ENCODE measurements at places on chromosomes 7 and 10. TPM values are rescaled to one million over a fixed set of nuclear protein-coding genes. Genes with fewer than 3 reads are reported as not detected.
A peak's percentile ranks its signal among the peaks of the same experiment; 100 is the strongest.

The WAC gene
- polyA plus RNA-seq, result 34.3 TPM

The ATRNL1 gene
- 0.91 TPM for polyA plus RNA-seq

The OR2A12 gene
- polyA plus RNA-seq, result not detected

The TMEM273 gene
- polyA plus RNA-seq, result 4.0 TPM

The SVOPL gene
- 0.12 TPM for polyA plus RNA-seq

The ARHGEF35 gene
- polyA plus RNA-seq, result 6.1 TPM

The DNMBP gene
- polyA plus RNA-seq, result 8.9 TPM

The PNLIP gene
- 1,789 TPM for polyA plus RNA-seq

The ODAD2 gene
- polyA plus RNA-seq, result not detected

The HK1 gene
- polyA plus RNA-seq, result 8.8 TPM

The NPSR1 gene
- polyA plus RNA-seq, result not detected

The PDZD7 gene
- polyA plus RNA-seq, result 0.99 TPM

The SHTN1 gene
- polyA plus RNA-seq, result 12.7 TPM

The VWDE gene
- 7.9 TPM for polyA plus RNA-seq

The C10orf105 gene
- polyA plus RNA-seq, result 0.08 TPM

The PRSS1 gene
- polyA plus RNA-seq, result 22,582 TPM

DNA sequence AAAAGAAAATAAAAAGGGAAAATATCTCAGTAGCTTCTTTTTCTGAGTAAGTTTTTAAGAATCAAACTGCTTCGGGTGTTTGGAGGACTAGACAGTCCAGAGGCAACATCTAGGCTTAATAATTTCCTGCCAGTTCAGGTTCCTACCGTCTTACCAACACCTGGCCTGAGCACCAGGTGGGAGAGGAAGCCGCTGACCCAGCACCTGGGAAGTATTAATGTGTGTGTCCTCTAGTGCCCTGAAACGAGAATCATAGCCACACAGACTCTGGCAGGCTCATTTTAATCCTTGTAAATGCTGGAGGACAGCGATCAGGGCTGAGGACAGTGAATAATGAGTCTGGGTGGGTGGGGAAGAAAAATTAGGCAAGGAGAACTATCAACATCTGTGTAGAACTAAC, 137.4 kb downstream of the ZNF438 start:
- H3K4me1 ChIP-seq, result no peaks in the 10 kb centered on the region
- H3K4me3 ChIP-seq, result no peak overlapping the region
- no peak overlapping the region for H3K27ac ChIP-seq
- no peaks in the 10 kb centered on the region for H3K27me3 ChIP-seq
- no peak for DNase-seq

DNA sequence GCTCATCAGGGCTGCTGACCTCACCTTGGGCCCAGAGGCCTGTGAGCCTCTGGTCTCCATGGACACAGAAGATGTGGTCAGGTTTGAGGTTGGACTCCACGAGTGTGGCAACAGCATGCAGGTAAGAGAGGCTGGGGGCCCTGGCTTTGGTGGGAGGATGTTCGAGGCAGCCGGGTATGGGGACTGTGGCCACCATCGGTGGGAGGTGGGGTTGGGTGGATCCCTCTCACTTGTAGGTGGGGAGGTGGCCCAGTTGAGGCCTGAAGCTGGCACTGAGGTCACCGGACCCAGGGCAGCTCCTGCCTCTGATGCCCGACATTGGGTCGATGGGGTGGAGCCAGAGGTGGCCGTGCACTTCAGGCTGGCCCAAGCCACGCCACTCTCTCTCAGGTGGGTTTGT, 406 bp downstream of the ZP3 start:
- no peaks in the 10 kb centered on the region for H3K36me3 ChIP-seq
- peak; percentile 39 for DNase-seq
- H3K4me1 ChIP-seq, result peaks cover 6% of the 10 kb centered on the region
- no peak overlapping the region for H3K4me3 ChIP-seq
- no peak overlapping the region for H3K27ac ChIP-seq

GRCh38 chr7:4951903-4952636, 6.9 kb downstream of the MMD2 start:
- no peak for DNase-seq
- no peak overlapping the region for H3K27ac ChIP-seq
- no peaks in the 10 kb centered on the region for H3K36me3 ChIP-seq
- no peaks in the 10 kb centered on the region for H3K4me1 ChIP-seq
- H3K27me3 ChIP-seq, result no peaks in the 10 kb centered on the region

DNA sequence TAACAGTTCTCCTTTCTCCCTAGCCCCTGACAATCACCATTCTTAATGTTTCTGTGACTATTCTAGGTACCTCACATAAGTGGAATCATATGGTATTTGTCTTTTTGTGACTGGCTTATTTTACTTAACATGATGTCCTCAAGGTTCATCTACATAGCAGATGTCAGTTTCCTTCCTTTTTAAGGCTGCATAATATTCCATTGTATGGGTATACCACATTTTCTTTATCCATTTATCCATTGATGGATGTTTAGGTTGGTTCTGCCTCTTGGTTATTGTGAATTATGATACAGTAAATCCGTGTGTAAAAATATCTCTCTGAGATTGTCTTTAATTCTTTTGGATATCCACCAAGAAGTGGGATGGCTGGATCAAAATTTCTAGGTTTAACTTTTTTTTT, 13.2 kb downstream of the BBS9 start:
- no peak for DNase-seq
- no peaks in the 10 kb centered on the region for H3K27me3 ChIP-seq
- H3K27ac ChIP-seq, result no peak overlapping the region
- no peak overlapping the region for H3K4me3 ChIP-seq

- no peak for DNase-seq
- no peak overlapping the region for H3K4me3 ChIP-seq
- no peaks in the 10 kb centered on the region for H3K27me3 ChIP-seq
- H3K27ac ChIP-seq, result no peak overlapping the region
- H3K36me3 ChIP-seq, result no peaks in the 10 kb centered on the region
- no peaks in the 10 kb centered on the region for H3K4me1 ChIP-seq
These were observed 18.3 kb downstream of the VWDE start for GRCh38 chr7:12385364-12385786.

- H3K27ac ChIP-seq, result no peak overlapping the region
- no peak overlapping the region for H3K4me3 ChIP-seq
- peaks cover 38% of the 10 kb centered on the region for H3K27me3 ChIP-seq
- no peaks in the 10 kb centered on the region for H3K36me3 ChIP-seq
- no peaks in the 10 kb centered on the region for H3K4me1 ChIP-seq
These were observed 5.8 kb downstream of the UNCX start for GRCh38 chr7:1238450-1238882.

- H3K4me3 ChIP-seq, result no peak overlapping the region
- peaks cover 18% of the 10 kb centered on the region for H3K4me1 ChIP-seq
- H3K36me3 ChIP-seq, result no peaks in the 10 kb centered on the region
- DNase-seq, result no peak
These were observed 74.3 kb upstream of the PDCD4 start for GRCh38 chr10:110797416-110797815.

GRCh38 chr7:136807598-136807997, 60.9 kb upstream of the CHRM2 start:
- H3K27me3 ChIP-seq, result no peaks in the 10 kb centered on the region
- no peaks in the 10 kb centered on the region for H3K4me1 ChIP-seq
- H3K36me3 ChIP-seq, result no peaks in the 10 kb centered on the region

GRCh38 chr7:20383351-20383750, 52.7 kb downstream of the ITGB8 start:
- H3K36me3 ChIP-seq, result no peaks in the 10 kb centered on the region
- H3K27me3 ChIP-seq, result no peaks in the 10 kb centered on the region
- DNase-seq, result no peak
- H3K4me3 ChIP-seq, result no peak overlapping the region
- H3K27ac ChIP-seq, result no peak overlapping the region

- no peaks in the 10 kb centered on the region for H3K36me3 ChIP-seq
- no peaks in the 10 kb centered on the region for H3K27me3 ChIP-seq
These were observed 33.5 kb upstream of the DLD start for GRCh38 chr7:107857541-107857912.

- DNase-seq, result no peak
- no peaks in the 10 kb centered on the region for H3K27me3 ChIP-seq
- no peak overlapping the region for H3K4me3 ChIP-seq
- no peaks in the 10 kb centered on the region for H3K4me1 ChIP-seq
- no peaks in the 10 kb centered on the region for H3K36me3 ChIP-seq
- H3K27ac ChIP-seq, result no peak overlapping the region
These were observed 43.4 kb downstream of the SHTN1 start for GRCh38 chr10:116961406-116962251.

- H3K27ac ChIP-seq, result no peak overlapping the region
- no peaks in the 10 kb centered on the region for H3K27me3 ChIP-seq
- peaks cover 9% of the 10 kb centered on the region for H3K4me1 ChIP-seq
- H3K36me3 ChIP-seq, result no peaks in the 10 kb centered on the region
- no peak overlapping the region for H3K4me3 ChIP-seq
- DNase-seq, result no peak
These were observed 2.7 kb upstream of the C7orf25 start for GRCh38 chr7:42914421-42915045.

DNA sequence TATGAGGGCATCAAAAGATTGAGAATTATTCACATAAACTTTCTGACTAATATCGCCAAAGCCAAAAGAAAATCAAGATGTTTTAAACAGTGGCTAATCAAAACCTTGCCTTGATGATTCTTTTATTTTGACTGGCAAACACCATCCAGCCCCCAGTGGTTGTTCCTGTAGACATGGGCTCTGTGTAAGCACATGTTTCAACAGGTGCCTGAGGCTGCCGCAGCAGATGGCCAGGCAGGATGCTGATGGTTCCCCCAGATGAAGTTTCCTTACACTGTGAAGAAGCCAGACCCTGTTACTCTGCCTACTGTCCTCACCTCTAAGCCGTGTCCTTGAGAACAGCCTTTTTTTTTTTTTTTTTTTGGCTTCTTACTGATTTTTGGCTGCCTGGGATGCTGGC, 146.5 kb downstream of the RAB11FIP2 start:
- no peak for DNase-seq
- no peaks in the 10 kb centered on the region for H3K4me1 ChIP-seq
- no peaks in the 10 kb centered on the region for H3K36me3 ChIP-seq
- no peaks in the 10 kb centered on the region for H3K27me3 ChIP-seq
- H3K4me3 ChIP-seq, result no peak overlapping the region

GRCh38 chr7:131773413-131773812, 217.0 kb upstream of the PODXL start:
- no peaks in the 10 kb centered on the region for H3K4me1 ChIP-seq
- DNase-seq, result no peak
- no peak overlapping the region for H3K4me3 ChIP-seq

- no peak for DNase-seq
- no peak overlapping the region for H3K27ac ChIP-seq
- H3K4me1 ChIP-seq, result no peaks in the 10 kb centered on the region
- no peaks in the 10 kb centered on the region for H3K36me3 ChIP-seq
- no peak overlapping the region for H3K4me3 ChIP-seq
These were observed 45.7 kb upstream of the ADGRA1 start for GRCh38 chr10:133042061-133042460.

GRCh38 chr10:100208276-100208675, 21.1 kb downstream of the CHUK start:
- H3K36me3 ChIP-seq, result peaks cover 9% of the 10 kb centered on the region
- no peaks in the 10 kb centered on the region for H3K4me1 ChIP-seq
- H3K4me3 ChIP-seq, result no peak overlapping the region
- DNase-seq, result no peak
- no peaks in the 10 kb centered on the region for H3K27me3 ChIP-seq

GRCh38 chr7:131231381-131232220, 96.1 kb upstream of the MKLN1 start:
- H3K27me3 ChIP-seq, result no peaks in the 10 kb centered on the region
- H3K4me1 ChIP-seq, result no peaks in the 10 kb centered on the region
- H3K4me3 ChIP-seq, result no peak overlapping the region
- H3K36me3 ChIP-seq, result no peaks in the 10 kb centered on the region
- DNase-seq, result no peak

GRCh38 chr7:151723321-151723720, 153.6 kb downstream of the PRKAG2 start:
- no peak overlapping the region for H3K4me3 ChIP-seq
- no peaks in the 10 kb centered on the region for H3K4me1 ChIP-seq
- no peaks in the 10 kb centered on the region for H3K27me3 ChIP-seq
- no peaks in the 10 kb centered on the region for H3K36me3 ChIP-seq

DNA sequence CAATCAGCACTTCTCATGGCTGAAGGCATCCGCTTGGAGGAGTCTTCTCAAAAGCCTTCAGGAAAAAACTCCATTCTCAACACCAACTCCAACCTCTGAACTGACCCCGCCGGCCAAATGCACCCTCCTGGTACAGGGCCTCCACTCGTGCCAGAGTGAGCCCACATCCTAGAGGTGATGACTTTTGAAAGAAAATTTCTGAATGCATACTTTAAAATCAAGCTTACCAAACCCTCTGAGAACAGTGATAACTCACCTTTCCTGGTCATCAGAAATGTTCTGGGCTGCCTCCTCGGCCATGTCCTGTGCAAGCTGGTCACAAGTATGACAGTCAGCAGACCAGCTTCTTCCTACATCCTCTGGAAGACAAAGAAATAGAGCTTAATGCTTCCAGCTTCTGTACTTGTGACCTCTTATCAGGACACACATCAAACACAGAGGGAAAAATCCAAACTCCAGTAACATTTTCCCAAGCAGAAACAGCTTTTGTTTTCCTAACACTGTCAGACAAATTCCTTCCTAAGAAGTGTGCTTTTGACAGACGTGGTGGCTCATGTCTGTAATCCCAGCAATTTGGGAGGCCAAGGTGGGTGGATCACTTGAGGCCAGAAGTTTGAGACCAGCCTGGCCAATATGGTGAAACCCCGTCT, at the start of gene PKD1L1:
PKD1L1 (minus strand) TSS at position 326 of the 650 bp plus-strand sequence; CDS start at position 300, 26 bp downstream.
- H3K27me3 ChIP-seq, result no peaks in the 10 kb centered on the region
- no peak for DNase-seq
- H3K4me1 ChIP-seq, result no peaks in the 10 kb centered on the region
- no peaks in the 10 kb centered on the region for H3K36me3 ChIP-seq
- no peak within 1 kb of the TSS for H3K4me3 ChIP-seq

DNA sequence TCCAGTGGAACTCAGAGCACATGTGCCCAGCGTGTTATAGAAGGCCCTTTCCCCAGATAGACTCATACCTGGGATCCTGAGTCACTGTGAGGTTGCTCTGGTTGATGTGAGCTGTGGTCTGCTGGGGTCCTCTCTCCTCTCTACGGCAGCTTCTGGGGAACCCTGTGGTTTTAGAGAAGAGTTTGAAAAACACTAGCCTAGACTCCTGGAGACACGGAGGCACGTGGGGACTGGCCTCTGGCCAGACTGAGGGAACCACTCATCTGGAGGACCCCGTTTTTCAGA, 10.3 kb downstream of the ZNF775 start:
- no peak overlapping the region for H3K4me3 ChIP-seq
- no peak for DNase-seq
- H3K27ac ChIP-seq, result no peak overlapping the region
- H3K36me3 ChIP-seq, result no peaks in the 10 kb centered on the region
- no peaks in the 10 kb centered on the region for H3K27me3 ChIP-seq

DNA sequence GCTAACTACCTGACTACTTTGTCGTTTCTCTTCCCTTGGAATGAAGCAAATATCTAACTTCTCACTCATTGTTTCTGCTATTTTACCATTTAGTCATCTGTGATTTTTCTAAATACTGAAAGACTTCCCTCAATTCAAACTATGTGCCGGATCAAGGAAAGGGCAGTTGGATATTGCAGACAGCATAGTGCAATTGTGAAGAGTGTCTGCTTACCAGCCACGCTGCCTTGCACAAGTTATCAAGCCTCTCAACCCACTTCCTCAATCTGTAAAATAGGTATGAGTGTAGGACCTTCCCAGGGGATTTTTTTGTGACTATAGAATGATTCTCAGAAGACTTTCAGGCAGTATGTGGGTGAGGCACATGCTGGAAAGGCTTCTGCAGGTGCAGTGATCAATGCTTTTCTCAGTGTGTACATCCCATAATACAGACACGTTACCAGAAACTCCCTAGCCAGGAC, 54.3 kb downstream of the EGFR start:
- no peak overlapping the region for H3K4me3 ChIP-seq
- no peak overlapping the region for H3K27ac ChIP-seq
- peaks cover 43% of the 10 kb centered on the region for H3K4me1 ChIP-seq
- no peaks in the 10 kb centered on the region for H3K27me3 ChIP-seq
- no peaks in the 10 kb centered on the region for H3K36me3 ChIP-seq
